ENCODE measurements at places on chromosomes 5 and 9.

DNA sequence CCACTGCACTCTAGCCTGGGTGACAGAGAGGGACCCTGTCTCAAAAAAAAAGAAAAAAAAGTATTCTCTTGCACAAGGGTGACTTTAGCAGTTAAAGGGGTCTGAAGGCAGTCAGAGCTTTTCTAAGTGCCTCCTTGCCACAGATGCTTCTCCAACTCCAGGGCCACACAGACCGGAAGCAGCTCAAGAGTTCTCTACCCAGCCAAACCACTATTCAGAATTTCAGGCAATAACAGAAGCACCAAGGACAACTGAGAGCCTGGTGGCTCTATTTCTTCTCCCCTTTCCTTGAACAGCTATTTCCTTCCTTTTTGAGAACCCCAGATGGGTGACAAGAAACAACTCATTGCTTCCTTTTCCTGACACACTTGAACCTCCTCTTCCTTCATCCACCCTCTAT lies 2.2 kb downstream of the FAM219A start:
- DNase-seq, result no peak

GRCh38 chr9:128733256-128733655 lies 9.3 kb upstream of the ZDHHC12 start:
- peak; percentile 87 for DNase-seq

DNA sequence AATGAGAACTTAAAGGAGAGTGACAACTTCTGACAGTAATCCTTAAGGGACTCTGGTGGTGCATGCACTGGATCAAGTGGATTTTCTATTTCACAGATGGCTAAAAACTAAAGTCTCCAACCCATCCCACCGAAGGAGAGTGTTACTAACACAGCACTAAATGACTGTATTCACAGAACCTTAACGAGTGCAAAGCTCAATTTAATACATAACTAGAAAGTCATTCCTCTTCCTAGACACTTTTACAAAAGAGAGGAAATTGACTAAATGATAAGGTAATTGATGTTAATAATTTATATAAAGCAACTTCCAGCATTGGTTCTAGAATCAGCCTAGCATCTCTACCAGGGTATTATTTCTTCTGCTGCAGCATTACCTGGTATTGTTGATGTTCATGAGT lies 189.8 kb downstream of the ADAMTS12 start:
- DNase-seq, result no peak

DNA sequence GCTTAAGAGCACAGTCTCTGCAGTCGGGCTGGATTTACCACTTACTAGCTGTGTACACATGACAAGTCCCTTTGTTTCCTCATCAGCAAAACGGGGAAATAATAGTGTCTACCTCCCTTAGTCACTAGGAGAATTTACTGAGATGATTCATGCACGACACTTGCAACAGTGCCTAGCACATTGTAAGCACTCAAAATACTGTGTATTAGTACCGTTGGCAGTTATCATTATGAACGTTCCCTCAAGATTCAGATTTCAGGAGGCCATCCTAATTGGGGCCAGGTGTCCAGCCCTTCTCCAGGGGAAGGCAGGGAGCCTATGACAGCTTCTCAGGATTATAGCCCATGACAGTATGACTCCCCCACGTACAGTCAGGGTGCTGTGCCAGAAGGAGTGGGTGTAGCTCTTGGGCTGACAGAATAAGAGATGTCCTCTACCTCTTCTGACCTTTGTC lies 164.3 kb downstream of the DOCK2 start:
- DNase-seq, result no peak

DNA sequence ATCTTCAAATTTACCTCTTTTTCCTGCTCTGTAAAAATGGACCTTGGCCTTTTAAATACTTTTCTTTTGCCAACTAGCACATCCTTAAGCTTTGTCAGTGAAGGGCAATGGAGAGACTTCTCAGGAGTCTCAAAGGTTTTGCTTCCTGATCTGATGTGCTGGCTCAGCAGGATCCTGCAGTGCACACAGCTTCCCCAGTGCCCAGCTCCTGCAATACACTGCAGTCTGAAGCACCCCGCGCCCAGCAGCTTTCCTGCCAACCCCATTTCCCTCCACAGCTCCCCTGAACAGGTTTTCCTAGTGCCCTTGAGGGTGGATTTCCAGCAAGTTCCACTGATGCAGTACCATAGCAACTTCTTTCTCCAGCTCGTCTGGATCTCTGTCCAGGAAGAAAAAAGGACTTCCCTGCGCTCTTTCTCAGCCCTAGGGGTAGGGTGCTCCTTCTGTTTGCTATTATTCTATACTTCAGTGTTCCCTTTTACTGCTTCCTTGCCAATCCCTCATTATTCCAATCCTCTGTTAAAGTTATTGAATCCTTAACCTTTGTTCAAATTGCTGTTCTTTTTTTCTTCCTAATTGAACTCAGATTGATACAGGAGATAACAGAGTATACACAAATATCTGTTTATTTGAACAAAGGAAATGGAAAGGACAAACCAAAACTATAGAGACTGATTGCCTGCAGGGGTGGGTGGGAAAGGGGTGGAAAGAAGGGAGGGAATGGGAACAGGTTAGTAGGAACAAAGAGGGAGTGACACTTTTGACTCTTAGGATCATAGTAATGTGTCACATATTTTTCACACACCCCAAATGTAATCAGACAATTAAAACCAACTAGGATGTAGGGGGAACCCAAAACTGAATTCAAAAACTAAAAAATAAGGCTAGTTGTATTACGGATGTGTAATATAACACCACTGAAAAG lies 8.5 kb downstream of the SNAPC3 start:
- no peak for DNase-seq

- DNase-seq, result no peak
These were observed 97.9 kb upstream of the PCSK1 start for GRCh38 chr5:96530901-96531300.

DNA sequence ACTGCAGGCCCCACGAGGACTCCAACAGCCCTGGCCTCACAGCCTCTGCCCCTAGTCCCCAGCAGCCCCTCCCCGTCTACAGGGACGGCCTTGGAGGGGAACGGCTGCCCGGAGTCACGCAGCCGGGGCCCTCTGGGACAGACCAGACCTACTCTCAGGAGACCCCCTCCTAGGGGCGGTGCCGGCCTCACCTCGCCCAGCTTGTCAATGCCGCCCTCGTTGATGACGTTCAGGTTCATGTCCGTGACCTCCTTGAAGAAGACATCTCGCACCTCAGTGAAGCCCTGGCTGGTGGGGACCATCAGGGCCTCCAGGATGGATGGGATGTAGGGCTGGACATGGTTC lies 58.6 kb downstream of the LRSAM1 start:
- no peak for DNase-seq

GRCh38 chr5:153794327-153794726 lies 244.4 kb downstream of the FAM114A2 start:
- no peak for DNase-seq

GRCh38 chr5:53902296-53902907 lies 342.0 kb downstream of the NDUFS4 start:
- no peak for DNase-seq

- no peak for DNase-seq
These were observed 14.4 kb upstream of the PHF19 start for GRCh38 chr9:120891245-120891883.

DNA sequence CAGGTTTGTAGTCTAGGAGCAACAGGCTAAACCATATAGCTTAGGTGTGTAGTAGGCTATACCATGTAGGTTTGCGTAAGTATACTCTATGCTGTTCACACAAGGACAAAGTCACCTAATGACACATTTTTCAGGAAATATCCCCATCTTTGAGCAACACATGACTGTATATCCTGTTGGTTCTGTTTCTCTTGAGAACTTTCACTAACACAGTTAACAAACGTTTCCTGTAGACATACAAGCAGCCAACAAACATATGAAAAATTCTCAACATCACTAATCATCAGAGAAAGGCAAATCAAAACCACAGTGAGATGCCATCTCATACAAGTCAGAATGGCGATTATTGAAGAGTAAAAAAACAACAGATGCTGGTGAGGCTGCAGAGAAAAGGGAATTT lies 68.2 kb downstream of the NR2F1-AS1 start:
- DNase-seq, result no peak

DNA sequence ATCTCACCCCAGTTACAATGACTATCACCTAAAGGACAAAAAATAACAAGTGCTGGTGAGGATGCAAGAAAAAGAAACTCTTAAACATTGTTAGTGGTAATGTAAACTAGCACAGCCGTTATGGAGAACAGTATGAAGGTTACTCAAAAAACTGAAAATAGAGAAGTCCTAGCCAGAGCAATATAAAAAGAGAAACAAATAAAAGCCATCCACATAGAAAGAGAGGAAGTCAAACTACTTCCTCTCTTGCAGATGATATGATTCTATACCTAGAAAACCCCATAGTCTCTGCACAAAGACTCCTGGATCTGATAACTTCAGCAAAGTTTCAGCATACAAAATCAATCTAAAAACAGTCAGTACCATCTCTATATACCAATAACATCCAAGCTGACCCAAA lies 221.5 kb upstream of the FAM174A start:
- DNase-seq, result no peak

GRCh38 chr5:95134326-95134725 lies 150.6 kb downstream of the MCTP1 start:
- no peak for DNase-seq

- DNase-seq, result no peak
These were observed 562.7 kb downstream of the TLE4 start for GRCh38 chr9:80134487-80134886.

DNA sequence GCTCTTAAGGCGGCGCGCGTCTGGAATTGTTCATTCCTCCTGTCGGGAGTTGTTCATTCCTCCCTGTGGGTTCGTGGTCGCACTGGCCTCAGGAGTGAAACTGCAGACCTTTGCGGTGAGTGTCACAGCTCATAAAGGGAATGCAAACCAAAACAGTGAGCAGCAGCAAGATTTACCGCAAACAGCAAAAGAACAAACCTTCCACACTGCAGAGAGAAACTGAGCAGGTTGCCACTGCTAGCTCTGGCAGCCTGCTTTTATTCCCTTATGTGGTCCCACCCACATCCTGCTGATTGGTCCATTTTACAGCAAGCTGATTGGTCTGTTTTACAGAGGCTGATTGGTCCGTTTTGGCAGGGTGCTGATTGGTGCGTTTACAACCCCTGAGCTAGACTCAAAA lies 1365.3 kb upstream of the WWC1 start:
- no peak for DNase-seq

DNA sequence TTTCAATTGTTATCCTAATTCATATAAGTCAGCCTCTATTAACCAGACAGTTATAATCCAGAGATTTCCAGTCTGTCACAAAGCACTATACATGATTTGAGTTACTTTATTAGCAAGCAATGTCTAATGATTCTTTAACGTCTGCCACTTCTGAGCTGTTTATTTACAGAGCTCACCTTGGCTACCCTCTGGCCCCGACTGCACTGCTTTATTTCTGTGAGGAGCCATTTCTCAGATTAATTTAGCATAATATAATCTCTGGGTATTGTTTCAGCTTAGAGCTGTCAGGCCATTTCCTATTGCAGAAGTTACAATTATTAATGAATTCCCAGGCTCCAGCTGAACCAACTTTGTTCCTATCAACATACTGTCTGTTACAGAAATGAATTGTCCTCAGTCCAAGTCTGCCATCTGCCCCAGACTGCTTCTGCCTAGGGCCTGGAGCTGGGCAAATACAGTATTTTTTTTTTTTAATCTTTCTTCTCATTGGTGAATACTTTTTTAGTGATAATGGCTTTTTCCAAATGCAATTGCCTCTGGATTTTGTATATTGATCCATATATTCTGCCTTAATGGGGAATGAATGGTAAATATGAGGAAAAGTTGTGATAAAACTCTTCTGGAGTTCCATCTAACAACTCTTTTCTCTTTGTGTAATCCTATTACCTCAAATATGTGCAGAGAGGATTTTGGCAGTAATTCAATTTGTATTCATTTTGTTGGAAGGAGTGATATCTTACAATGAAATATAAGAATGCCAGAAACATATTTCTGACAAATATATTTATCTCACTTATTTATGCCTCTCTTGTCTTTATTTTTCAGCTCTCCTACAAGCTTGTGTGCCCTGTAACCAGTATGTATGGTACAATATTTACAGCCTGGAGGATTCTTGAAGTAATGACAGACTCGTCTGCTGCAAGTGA lies 104.7 kb downstream of the FOCAD start:
- DNase-seq, result no peak

GRCh38 chr9:123865226-123866000 lies 64.5 kb downstream of the DENND1A start:
- DNase-seq, result no peak

DNA sequence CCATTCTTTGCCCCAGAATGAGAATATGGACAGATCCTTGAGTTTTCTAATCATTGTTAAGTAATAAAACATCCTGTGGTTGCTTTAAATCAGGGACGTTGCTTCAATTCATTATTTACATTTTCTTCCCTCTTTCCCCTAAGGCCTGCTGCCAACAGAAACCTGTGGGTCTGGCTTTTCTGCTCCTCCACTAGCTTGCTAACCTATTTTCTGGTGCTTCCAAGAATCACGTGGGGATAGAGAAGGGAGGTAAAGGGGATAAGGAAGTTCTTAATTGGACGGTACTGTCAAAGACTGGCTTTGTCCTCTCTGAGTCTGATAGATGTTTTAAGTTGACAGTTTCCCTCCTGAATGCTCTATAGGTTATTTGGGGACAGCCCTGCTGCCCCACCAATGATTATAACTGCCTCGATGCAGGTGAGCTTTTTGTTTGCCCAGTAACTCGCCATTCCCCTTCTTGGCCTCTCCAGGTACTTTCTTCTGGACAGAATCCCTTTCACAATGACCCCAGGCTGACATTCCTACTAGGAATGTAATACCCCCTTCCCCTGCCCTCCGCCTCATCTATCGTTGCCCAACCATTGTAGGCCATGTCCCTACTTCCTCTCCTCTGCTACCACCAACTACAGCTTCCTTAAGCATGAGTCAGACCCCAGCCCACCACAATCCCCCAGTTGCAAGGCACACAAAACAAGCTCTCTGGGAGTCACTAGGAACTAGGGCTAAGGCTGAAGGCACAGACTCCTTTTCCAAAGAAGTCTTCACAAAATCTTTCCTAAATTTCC lies 19.9 kb upstream of the CPEB4 start:
- DNase-seq, result no peak

DNA sequence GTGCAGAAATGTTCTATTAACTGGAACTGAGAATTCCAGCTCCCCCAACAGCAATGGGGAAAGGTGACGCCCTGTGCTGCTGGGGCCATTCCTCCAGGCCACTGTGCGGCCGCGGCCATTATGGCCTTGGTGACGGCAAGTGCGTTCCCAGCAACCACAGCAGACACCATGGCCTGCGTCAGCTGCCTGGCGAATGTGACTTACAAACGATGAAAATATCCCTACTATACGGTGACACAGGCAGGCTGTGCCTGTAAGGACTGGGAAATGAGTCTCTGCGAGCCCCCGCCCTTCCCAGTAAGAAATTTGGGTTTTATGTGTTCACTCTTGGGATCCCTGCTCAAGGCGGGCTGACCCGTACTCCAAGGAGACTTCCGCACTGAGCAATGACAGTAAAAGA lies 20.6 kb downstream of the CLPTM1L start:
- no peak for DNase-seq

GRCh38 chr9:99319048-99319447 lies 97.0 kb downstream of the SEC61B start:
- no peak for DNase-seq

DNA sequence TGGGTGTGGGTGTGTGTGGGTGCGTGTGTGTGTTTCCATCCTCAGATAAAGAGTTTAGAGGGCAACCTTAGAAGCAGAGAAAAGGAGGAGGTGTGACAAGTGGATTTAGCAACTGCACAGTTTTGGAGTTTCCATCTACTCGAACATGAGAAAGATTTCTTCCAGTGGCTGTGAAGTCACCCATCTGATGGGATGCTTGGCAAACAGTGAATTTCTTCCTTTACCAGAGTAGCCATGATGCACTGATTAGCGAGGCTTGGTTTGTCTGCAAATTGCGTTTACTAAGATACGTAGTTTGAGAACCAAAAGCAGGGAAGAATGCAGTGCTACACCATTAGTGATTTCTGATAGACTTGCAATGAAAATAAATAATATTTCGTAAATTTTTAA lies 791 bp upstream of the STARD4 start:
- DNase-seq, result no peak
